ENCODE measurements at places on chromosomes 3 and 15.

DNA sequence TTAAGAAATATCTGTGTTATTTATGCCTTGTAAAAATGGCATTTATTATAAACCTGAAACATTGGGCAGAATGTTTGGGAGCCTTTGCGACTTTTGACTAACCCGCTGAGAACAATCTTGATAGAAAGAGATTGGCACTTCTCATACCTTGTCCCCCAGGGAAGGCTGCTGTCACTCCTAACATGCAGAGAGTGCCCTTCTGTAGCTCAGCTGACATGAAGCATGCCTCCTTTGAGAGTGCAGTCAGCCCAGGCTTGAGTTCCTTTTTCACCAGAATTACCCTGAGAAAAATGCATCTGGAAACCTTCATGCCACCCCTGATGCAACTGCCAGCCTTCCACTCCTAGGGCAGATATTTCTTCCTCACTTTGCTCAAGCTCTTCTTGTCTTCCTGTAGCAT is 569.2 kb upstream of the ARPP21 start:
- DNase-seq, result no peak

GRCh38 chr3:38853011-38853410 is 37.0 kb upstream of the SCN10A start:
- DNase-seq, result no peak

DNA sequence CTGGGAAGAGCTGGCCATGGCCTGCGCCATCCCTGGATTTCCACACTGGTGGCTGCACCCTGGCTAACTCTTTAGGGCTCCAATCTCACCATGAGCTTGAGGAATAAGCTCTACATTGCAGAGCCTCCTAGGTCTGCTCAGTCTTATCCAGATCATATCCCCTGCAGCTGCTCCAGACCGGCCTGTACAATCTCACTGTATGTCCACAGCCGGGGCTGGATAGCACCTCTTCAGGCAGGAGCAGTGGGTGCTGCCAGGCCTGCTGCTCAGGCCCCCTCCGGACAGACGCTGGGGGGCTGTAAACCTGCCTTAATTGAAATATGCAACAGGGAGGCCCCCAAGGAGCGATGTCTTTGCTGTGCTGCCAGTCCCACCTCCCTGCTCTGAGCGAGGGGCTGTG is 15.6 kb downstream of the INSYN1 start:
- DNase-seq, result no peak

- no peak for DNase-seq
Measured at GRCh38 chr15:40511472-40512133, 40.8 kb downstream of the CHST14 start.

GRCh38 chr15:39785841-39786240 is 3.2 kb upstream of the FSIP1 start:
- no peak for DNase-seq

GRCh38 chr15:86041399-86041798 is 38.3 kb upstream of the AGBL1 start:
- DNase-seq, result no peak

GRCh38 chr3:99498550-99499234 is 139.7 kb upstream of the COL8A1 start:
- DNase-seq, result no peak

- no peak for DNase-seq
Measured at GRCh38 chr15:54850101-54850500, 346.6 kb downstream of the RSL24D1 start.

DNA sequence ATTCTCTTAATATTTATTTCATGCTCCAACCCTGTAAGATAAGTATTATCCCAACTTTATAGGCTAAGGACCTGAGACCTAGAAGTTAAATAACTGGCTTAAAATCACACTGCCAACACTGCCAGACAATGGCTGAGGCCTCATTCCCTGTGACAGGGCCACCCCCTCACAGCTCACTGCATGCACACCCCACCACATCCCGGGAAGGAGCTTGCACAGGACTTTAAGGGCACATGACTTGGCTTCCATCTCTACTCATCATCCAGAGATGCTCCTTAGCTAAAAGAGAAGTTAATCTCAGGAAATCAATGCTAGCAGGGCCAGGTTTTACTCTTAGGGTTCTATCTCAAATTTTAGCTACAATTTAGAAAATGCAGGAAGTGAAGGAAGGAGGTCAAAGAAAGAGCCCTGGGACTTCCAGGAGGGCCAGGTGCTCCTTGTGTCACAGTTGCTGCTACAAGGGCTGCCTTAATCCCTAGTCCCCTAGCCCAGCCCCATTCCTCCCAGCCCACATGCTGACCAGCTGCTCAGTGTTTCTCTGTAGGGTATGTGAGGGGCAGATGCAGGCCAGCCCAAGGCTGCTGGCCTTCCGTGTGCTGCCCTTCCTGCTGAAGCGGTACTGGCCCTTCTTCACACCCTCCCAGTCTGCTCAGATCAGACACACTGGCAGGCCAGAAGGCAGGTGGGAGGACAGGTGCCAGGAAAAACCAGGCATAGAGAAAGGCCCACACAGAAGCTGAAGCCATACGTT is 53.5 kb downstream of the WWTR1 start:
- no peak for DNase-seq

- DNase-seq, result no peak
Measured at GRCh38 chr15:44219073-44219472, 24.0 kb upstream of the FRMD5 start.

- no peak for DNase-seq
Measured at GRCh38 chr3:71090207-71090606, 493.3 kb downstream of the FOXP1 start.

DNA sequence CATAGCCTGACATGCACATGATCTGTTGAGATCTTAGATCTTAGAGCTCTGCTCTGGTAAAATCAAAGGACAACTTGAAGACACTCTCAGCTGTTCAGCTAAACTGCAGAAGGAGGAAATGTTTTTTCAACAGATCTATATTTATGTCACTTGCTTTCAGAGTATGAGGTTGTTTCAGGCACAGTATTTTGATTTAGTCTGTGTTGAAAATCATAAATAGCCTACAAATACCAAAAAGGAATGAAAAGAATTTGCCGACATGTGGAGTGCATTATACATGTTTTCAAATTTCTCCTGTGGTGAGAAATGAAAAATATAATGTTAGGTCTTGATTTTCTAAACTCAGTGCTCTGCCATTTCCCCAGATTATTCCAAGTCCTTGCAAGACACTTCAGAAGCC is 1118.4 kb downstream of the TBL1XR1 start:
- no peak for DNase-seq

- DNase-seq, result no peak
Measured at GRCh38 chr3:139620438-139620837, 57.3 kb downstream of the NMNAT3 start.

- DNase-seq, result peak; percentile 95
Measured at GRCh38 chr15:66164788-66165187, 88.8 kb downstream of the MEGF11 start.

DNA sequence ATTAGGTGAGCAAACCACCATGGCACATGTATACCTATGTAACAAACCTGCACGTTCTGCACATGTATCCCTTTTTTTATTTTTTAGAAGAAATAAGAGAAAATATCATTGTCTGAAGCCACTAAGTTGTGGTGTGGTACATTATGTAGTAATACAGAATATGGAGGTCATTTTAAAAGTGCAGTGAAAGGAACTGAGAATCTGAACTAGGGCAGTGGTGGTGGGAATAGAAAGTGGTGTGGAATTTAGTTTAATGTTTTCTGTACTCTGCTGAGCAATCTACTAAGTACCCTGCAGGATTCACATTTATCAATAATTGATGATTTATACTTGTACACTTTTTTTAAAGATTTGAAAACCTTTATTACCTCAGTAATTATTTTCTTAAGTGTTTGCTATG is 283.5 kb downstream of the CHL1 start:
- no peak for DNase-seq

DNA sequence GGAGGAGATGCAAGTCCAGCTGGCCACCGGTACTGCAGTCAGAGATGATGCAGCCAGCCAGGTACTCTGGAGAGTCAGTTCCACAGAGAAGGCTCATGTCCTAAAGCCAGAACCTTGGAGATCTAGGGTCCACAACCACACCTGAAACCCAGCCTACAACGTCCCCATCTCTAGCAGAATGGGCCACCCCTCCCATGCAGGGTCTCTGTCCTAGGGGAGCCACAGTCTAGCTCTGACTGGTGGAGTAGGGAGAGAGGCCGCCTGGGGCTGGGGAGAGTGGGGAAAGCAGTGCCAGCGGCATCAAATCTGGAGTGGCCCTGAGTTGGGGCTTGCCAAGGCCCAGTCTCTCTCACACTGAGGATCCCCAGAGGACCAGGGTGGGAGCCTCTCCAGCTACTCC is 43.5 kb downstream of the PTH1R start:
- no peak for DNase-seq

GRCh38 chr3:189631409-189631808 is 220 bp downstream of the TP63 start:
- DNase-seq, result no peak

DNA sequence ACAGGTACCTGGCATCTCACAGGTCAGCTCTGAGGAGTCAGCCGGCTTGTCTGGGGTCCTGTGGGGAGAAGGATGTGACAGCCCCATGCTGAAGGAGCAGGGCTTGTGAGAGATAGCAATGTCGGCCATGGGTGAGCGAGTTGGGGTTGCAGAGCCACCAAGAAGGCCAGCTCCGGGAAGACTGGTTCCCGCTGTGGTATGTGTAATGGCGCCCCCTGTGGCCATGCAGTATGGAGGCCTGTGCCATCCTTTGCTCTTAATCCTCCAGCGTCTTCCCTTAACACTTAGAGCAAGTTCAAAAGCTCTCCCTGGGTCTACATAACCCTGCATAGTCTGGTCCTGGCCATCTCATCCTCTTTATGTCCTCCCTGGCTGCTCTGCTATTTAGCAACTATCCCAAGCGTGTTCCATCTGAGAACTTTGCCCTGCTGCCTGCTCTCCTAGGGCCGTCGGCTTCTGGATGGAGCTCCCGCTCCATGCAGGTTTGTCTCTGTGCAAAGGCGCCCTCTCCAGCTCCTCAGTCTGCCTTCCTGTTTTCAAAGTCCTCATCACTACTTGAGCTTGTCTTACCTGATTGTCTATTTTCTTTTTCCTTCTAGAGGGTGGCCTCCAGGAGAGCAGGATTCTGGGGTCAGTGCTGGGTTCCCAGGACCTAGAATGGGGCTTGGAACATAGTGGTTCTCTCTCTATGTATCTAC is 40.8 kb upstream of the IQCF6 start:
- DNase-seq, result no peak

GRCh38 chr15:39445931-39446330 is 134.9 kb upstream of the THBS1 start:
- no peak for DNase-seq

DNA sequence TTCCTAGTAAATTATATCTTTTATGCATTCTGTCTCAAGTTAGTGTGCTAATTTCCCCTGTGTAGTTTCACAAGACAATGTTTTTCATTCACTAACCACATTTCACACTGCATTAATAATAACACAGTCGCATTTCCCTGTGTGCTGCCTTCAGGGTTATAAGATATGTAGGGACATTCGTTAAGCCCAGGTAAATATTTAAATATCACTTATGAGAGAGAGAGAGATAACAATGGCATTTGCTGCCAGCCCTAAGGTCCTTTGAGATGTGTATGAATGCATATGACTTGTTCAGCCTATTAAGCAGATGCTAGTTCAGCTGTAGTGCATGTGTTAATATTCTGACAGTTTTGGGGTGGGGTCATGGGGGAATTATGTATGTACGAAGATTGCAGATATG is 876.7 kb downstream of the NAALADL2 start:
- no peak for DNase-seq

DNA sequence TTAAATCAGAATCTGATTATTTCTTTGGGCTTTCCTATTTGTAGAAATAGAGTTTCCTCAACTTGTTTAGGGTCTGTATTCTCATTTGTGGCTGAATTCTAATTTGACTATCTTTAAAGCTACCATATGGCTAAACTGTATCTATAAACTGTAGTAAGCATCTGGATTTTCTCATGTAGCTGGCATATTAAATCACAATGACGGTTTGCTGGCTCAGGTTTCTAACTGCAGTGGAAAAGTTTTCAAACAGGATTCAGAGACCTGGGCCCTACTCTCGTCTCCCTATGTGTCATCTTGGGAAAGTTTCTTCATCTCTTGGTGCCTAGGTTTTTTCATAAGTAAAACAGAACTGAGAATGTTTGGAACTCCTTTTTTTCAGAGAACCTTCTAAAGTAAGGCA is 68.3 kb downstream of the GALK2 start:
- no peak for DNase-seq

- no peak for DNase-seq
Measured at GRCh38 chr3:169148448-169149348, 514.8 kb downstream of the MECOM start.

DNA sequence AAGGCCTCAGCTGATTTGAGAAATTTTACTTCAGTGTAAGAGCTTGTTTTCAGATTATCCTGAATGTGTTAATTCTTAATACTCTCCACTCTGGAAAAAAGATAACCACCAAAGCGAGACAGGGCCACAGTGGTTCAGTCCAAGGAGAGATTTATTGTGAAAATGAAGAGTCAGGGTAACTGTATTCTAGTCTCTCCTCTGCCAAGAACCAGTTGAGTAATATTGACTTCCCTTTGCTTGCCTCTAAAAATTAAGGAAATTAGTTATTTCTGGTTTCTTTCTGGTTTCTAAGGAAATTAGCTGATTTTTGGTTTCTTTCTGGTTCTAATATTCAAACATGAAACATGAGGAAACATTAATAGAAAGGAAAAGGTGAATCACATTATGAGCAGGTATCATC is 34.9 kb downstream of the PPP1R2 start:
- DNase-seq, result no peak

GRCh38 chr3:97804471-97804870 is 17.3 kb upstream of the CRYBG3 start:
- DNase-seq, result no peak

DNA sequence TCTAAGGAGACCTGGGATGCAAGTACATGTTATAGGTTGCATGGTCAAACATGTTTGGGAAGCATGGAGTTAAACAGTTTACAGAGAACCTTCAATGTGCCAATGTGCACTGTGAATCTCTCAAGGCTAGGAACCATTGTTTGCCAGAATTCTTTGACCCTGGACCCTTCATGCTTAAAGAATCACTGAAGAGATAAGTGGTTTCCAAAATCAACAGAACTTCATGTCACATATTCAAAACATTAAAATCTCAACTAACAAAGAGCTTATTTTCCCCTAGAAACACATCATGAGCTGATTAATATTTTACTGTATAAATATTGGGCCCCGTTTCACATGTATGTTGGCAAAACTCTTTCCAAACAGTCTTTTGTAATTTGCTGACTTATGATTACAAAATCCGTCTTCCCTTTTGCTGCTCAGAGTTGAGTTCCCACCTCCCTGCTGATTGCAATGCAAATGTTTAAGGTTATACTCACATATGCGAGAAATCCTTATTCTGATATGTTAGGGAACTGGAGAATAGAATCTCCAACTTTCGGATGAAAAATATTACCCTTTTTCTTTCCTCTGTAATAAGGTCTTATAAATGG is 380.2 kb downstream of the DIPK2A start:
- no peak for DNase-seq
